Kidney epithelial cell (primary cell): ENCODE measurements at places on chromosomes 16 and 17.

- no peak for DNase-seq
Measured at GRCh38 chr17:32742681-32743538, 134.0 kb downstream of the MYO1D start.

- DNase-seq, result no peak
Measured at GRCh38 chr16:1057252-1057932, 15.2 kb upstream of the SSTR5 start.

- no peak for DNase-seq
Measured at GRCh38 chr17:61400066-61400716, 548 bp downstream of the TBX2 start.

DNA sequence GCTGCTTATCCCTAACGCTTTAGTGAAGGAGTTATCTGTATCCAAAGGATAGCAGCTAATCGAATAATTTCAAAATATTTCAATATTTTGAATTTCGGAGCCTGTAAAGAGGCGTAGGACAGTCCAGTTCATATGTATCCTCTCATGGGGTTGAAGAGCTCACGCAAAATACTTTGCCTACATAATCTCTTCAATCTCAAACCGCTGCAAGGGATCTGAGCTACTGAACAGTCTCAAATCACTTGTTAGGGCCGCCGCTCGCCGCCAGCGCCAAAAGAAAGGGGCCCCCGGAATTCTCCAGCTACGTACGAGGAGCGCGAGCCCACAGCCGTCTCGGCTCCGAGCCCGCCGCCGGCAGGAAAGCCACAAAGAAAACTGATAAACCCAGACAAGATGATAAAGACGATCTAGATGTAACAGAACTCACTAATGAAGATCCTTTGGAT, 601 bp upstream of the RFWD3 start:
- DNase-seq, result no peak

DNA sequence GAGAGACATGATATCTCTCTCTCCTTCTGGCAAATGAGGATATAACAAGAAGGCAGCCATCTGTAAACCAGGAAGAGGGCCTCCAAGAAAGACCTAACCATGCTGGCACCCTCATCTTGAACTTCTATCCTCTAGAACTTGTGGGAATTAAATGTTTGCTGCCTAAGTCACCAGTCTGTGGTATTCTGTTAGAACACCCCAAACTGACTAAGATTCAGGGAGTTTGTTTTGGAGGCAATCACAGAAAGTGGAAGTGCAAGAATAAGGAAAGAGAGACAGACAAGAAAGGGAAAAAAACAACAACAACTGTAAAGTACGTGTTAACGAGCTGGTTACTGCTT, 114.5 kb upstream of the GOT2 start:
- no peak for DNase-seq

DNA sequence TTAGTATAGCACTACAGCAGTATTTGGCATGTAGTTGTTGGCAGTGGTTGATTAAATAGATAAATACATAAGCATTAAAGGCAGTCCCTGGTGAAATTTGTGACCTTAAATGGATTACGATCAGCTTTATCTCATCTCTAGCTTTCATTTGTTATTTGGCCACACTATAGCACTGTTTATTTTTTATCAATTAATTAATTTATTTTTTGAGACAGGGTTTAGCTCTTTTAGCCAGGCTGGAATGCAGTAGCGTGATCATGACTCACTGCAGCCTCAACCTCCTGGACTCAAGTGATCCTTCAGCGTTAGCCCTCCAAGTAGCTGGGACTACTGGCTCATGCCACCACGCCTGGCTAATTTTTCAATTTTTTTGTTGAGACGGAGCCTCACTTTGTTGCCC, 18.7 kb upstream of the ARHGAP17 start:
- no peak for DNase-seq

DNA sequence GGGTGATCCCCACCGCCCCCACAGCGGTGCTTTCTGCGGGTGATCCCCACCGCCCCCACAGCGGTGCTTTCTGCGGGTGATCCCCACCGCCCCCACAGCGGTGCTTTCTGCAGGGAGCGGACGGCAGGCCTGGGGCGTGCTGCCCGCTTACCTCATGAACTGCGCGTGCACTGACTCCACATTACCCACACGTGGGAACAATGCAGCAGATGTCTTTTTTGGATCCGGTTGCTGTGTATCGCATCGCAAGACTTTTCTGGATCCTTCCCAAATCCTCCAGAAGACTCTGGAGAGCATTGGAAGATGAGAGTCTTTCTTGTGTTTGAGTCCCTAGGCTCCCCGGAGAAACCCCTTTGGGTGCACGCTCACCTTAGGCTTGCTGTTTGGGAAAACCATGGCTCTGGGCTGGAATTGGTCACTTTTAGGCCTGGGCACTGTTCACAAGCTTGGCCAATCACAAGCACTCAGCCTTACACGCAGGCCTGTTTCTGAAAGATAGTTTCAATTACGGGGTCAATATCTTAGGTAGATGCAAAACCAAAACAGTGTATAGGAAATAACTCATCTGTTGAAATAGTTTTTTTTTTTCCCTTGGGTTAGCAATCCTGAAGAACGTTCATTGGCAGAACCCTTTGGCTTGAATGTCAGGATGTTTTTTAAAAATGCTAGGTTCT, 201.8 kb downstream of the RPTOR start:
- no peak for DNase-seq

- no peak for DNase-seq
Measured at GRCh38 chr17:67594115-67594880, 123.4 kb upstream of the NOL11 start.

- peak; percentile 42 for DNase-seq
Measured at GRCh38 chr16:19432429-19432828, 14.7 kb downstream of the TMC5 start.

GRCh38 chr16:30924076-30924912, 922 bp downstream of the FBXL19 start:
- DNase-seq, result no peak

GRCh38 chr17:731644-732066, 741 bp upstream of the TLCD3A start:
- no peak for DNase-seq

- DNase-seq, result no peak
Measured at GRCh38 chr17:82639628-82640027, 8.6 kb downstream of the WDR45B start.

DNA sequence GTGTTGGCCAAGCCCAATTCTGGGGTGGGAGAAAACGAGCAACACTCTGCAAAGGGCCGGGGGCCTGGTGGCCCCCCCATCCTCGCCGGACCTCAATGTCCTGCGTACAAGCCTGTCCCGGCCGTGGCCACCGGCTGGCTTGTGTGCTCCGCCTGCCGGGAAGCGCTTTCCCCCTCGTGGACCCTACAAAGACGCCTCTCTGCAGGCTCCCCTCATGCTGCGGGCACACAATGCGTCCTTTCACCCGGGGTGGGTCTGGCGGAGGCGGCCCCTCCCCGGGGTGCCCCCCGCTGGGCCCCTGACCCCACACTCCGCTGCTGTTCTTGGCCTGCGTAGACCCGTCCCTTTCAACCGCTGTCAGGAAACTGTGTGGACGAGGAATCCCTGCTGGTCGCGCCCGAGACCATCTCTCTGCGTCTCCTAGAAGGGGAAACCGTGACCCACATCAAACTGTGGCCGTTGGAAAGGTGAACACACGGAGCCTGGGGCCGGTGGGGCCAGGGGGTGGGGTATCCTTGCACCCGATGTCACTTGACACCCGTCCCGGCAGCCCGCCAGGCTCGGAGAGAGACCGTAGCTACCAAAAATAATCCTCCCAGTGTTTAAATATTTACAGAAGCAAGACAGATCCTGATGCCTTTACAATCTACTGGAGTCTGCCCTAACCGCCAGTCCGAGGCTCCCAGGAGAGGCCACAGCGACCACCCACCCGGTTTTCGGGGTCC, 43.6 kb downstream of the TBC1D16 start:
- DNase-seq, result no peak

DNA sequence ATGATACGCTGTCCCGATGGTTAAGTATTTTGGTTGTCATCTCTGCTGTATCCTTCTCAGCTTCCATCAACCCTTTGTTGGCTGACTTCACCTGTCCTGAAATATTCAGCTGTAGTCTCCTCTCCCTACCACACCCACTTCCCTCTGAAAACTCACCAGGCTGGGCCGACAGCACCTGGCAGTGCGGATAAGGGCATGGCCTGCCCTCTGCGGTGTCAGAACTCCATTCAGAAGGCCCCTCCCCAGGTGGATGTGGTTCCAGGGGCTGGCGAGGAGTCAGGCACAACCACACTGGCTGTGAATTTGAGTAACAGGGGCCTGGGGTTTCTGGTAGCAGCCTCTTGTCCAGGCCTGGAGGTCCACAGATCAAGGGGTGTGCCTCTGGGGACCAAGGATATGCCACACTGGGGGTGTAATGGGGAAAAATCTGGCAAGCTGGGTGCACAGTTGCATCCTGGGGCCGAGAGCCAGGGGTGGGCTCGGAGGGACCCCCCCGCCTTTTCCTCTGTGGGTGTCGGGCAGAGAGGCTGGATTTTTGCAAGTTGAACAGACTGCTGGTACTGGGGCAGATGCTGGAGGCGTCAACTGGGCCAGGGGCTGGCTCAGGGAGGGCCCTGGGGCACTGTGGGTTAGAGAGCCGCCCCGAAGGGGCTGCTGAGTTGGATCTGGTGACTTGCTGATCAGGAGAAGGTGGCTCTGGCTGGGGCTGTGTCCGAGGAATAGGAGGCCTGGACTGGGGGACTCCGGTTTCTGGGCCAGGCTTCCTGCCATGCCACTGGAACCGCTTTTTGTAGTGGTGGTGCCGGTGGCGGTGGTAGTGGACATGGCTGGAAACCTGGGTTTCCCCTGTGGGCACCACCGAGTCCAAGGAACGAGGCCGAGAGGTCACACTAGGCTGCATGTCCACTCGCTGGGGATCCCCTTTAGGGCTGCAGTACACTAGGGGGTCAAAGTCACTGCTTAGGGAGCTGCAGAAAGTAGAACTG, 5.6 kb upstream of the SUPT4H1 start:
- no peak for DNase-seq

DNA sequence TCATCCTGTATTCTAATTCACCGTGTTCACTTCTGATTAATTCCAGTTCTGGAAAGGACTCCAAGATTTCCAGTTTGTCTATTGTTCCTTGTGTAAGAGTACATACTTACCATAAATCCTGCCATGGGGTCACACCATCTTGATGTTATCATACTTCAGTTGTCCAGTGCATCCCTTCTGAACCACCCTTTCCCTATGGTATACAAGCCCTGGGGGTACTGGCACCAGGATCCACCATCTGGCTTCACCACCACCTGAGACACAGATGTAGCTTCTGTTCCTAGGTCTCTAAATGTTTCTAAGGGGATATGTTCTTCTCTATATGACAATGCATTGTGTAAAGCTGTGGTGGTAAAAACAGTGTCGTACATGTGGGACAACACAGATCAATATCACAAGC, 21.2 kb downstream of the SGF29 start:
- DNase-seq, result no peak

- no peak for DNase-seq
Measured at GRCh38 chr16:53085931-53086421, 31.2 kb downstream of the CHD9 start.
